ENCODE measurements at places on chromosomes 7 and 10.

- no peak for DNase-seq
Observed at GRCh38 chr10:124291001-124291701, 127.6 kb downstream of the OAT start.

DNA sequence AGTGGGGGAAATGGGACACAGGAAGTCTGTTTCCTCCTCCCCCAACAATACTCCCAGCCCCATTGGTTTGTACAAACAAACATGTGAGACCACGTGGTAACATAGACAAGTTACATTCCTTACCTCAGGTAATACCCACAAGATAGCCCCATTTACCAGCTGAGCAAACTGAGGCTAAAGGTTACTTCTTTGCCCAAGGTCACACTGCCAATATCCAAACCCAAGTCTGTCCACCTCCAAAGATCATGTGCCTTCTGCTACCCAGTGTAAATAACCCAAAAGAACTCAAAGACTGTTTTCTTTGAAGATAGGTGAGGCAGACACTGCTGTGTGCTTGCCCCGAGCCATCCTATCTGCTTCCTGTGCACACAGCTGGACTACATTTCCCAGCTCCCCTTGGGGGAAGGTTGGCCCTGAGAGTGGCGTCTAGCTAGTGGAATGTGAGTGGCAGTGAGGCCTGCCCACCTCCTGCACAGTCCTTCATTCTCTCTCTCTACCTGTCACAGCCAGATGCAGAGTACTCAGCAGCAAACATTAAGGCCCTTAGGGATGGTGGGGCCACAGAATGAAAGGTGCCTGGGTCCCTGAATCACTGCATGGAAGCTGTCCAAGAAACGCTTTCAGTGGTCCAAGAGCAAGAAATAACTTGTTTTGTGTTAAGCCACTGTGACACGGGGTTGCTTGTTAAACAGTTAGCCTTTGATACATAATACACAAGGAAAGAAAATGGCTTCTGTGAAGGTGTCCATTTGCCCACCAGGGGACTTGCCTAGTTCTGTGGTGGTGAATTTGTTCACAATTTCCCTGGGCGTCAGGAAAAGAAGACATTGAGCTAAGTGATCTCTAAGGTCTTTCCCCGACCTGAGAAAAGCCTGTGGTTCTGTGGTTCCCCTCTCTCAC is 257.7 kb upstream of the NFE2L3 start:
- DNase-seq: no peak

GRCh38 chr7:135317676-135318325 is 84.2 kb downstream of the STRA8 start:
- no peak for DNase-seq

GRCh38 chr7:30884881-30885280 is 26.8 kb upstream of the AQP1 start:
- DNase-seq: no peak
